Transverse colon (tissue), 4 donors: ENCODE measurements at places on chromosomes 4 and X. TPM values are rescaled to one million over a fixed set of nuclear protein-coding genes. Genes with fewer than 3 reads are reported as not detected.

TBL1X gene
- total RNA-seq, result 16.8 TPM

DNA sequence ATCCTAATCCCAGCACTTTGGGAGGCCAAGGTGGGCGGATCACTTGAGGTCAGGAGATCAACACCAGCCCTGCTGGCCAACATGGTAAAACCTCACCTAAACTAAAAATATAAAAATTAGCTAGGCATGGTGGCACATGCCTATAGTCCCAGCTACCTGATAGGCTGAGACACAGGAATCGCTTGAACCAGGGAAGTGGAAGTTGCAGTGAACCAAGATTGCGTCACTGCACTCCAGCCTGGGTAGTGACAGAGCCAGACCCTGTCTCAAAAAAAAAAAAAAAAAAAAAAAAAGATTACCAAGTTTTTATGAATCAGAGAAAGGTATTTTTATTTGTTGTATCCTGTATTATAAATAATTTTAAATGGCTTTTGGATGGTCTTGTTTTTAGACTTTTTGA, 15.1 kb downstream of the TRAPPC11 start:
- no peak overlapping the region for H3K4me3 ChIP-seq
- H3K27me3 ChIP-seq, result no peaks in the 10 kb centered on the region

DNA sequence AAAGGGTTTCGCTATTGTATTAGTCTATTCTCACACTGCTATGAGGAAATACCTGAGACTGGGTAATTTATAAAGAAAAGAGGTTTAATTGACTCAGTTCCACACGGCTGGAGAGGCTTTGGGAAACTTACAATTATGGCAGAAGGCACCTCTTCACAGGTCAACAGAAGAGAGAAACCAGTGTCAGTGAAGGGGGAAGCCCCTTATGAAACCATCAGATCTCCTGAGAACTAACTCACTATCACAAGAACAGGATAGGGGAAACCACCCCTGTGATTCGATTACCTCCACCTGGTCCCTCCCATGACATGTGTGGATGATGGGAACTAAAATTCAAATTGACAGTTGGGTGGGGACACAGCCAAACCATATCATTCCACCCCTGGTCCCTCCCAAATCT, 589.5 kb downstream of the CENPC start:
- no peak overlapping the region for H3K4me3 ChIP-seq
- H3K4me1 ChIP-seq, result no peaks in the 10 kb centered on the region
- H3K27me3 ChIP-seq, result no peaks in the 10 kb centered on the region
- H3K36me3 ChIP-seq, result no peaks in the 10 kb centered on the region

NEXMIF gene
- total RNA-seq, result 0.80 TPM

ITGB1BP2 gene
- total RNA-seq, result not detected

- no peaks in the 10 kb centered on the region for H3K36me3 ChIP-seq
- H3K27ac ChIP-seq, result no peak overlapping the region
- DNase-seq, result no peak
- no peak overlapping the region for H3K4me3 ChIP-seq
- H3K27me3 ChIP-seq, result no peaks in the 10 kb centered on the region
Measured at GRCh38 chr4:66972087-66972486, 573.2 kb downstream of the CENPC start.

DNA sequence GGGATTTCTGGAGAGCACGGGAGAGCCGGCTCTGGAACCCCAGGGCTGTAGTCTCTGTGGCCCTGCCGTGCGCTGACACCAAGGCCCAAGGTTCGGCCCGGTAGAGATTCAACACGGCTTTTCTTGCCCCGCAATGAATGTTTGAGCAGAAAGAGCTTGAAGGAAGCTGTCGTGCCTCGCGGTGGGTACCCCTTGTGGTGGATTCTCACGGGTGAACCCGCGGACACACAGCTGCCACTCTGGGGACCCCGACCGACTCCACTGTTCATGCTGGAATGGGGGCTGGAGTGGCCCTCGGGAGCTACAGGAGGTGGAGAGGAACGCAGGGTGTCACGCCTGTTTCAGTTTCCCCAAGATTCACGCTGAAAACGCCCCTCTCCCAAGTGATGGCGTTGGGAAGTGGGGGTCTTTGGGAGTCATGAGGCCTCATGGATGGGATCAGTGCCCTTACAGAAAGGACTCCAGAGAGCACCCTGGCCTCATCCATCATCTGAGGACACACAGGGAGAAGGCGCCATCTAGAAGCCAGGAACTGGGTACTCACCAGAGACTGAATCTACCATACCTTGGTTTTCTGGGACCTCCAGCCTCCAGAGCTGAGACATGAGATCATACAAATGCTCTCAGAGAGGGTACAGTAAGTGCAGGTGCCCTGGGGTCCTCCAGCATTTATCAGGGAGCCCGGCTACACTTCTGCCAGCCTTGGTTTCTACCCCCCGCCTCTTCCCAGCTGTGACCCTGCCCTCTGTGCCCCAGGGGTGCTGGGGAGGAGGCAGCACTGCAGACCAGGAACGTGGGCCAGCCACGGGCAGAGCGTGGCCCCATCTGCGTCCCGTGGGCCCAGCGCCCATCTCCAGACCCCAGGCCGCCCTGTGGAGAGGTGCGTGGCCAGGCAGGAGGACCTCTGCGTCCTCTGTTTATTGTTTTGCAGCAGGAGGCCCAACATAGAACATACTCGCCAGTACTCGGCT, 6.4 kb downstream of the SLC25A6 start:
- H3K27ac ChIP-seq, result no peak overlapping the region
- peaks cover 54% of the 10 kb centered on the region for H3K36me3 ChIP-seq
- no peak overlapping the region for H3K4me3 ChIP-seq
- peaks cover 42% of the 10 kb centered on the region for H3K4me1 ChIP-seq
- DNase-seq, result no peak
- H3K27me3 ChIP-seq, result no peaks in the 10 kb centered on the region

PAGE2 gene
- not detected for total RNA-seq

YY2 gene
- 2.4 TPM for total RNA-seq

GRCh38 chr4:75179510-75179909, 246.6 kb downstream of the PARM1 start:
- DNase-seq, result no peak
- H3K4me1 ChIP-seq, result peaks cover 16% of the 10 kb centered on the region
- H3K4me3 ChIP-seq, result no peak overlapping the region
- no peaks in the 10 kb centered on the region for H3K36me3 ChIP-seq
- no peaks in the 10 kb centered on the region for H3K27me3 ChIP-seq
